Mucosa of gallbladder (tissue), 1 donor: ENCODE measurements at places on chromosomes 5 and 9. TPM values are rescaled to one million over a fixed set of nuclear protein-coding genes. Genes with fewer than 3 reads are reported as not detected.

DNA sequence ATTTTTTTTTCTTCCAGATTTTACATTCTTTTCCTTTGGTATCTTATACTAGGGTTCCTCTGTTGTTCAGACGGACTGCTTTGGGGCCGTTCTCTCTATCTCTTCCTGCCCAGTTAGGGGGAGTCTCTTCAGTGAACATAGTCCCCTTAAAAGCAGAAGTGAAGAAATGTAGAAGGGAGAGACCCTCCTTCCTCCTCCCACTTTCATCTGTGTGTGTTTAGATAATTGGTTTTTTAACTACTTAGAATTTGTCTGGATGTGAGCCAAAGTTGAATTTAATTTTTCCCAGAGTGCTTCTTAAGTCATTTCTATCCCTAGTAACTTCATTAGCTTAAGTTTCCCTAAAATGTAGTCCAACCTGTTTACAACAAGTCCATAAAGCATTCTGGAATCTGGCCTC is 167.5 kb downstream of the HACD4 start:
- DNase-seq: no peak

GRCh38 chr9:92184041-92184564 is 68.9 kb upstream of the SPTLC1 start:
- no peak for DNase-seq

DNA sequence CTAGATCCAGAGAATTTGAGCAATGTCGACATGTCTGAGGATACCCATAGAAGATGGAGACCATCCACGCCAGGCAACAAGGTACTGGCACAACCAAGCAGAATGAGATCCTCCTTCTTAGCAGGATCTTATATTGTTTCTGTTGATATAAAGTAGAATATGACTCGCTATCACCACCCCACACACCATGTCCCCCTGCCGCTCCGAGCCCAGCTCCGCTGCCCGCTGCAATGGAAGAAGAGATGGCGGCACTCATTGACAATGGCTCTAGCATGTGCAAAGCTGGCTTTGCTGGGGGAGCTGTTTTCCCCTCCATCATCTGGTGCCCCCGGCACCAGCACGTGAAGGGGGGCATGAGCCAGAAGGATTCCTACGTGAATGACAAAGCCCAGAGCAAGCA is 49.5 kb upstream of the FBXL7 start:
- DNase-seq: no peak

- DNase-seq: no peak
Observed at GRCh38 chr5:68644971-68645370, 429.4 kb downstream of the PIK3R1 start.

DNA sequence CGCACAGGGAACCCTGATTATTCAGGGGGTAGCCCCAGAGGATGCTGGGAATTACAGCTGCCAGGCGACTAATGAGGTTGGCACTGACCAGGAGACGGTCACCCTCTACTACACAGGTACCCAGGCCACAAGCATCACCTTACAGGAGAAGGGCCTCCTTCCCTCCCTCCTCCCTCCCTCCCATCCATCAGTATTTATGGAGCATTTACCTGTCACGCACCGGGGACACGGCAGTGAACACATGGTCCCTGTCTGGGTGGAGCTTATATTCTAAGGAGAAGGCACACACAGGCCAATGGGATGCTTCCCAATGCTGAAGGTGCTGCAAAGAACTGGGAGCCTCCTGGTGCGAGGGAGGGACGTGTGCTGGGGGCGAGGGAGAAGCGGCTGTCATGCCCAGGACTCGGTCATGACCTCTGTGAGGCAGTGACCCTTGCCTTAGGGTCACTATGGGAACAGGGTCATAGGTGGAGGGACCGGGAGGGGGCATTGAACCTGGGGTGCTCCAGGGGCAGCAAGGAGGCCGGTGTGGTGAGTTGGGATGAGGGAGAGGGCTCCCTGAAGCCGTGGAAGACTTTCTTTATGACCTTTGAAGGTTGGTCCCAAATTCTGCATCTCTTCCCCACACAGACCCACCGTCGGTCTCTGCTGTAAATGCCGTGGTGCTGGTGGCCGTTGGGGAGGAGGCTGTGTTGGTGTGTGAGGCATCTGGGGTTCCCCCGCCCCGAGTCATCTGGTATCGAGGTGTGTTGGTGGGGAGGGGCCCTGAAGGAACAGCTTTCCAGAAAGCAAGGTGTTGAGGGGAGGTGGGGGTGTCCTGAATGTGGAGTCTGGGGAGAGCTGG is 41.5 kb downstream of the HMCN2 start:
- DNase-seq: no peak

The NAIP gene
- total RNA-seq: 21.3 TPM

The TEX48 gene
- not detected for total RNA-seq

The RLN1 gene
- not detected for total RNA-seq
